Muscle of leg (tissue), 16 donors: ENCODE measurements at places on chromosomes 2 and 18. TPM values are rescaled to one million over a fixed set of nuclear protein-coding genes. Genes with fewer than 3 reads are reported as not detected.

GRCh38 chr2:120262761-120263428, 10.2 kb downstream of the RALB start:
- H3K4me1 ChIP-seq, result peaks cover 2% of the 10 kb centered on the region
- no peak for DNase-seq
- no peaks in the 10 kb centered on the region for H3K36me3 ChIP-seq
- H3K27me3 ChIP-seq, result no peaks in the 10 kb centered on the region
- H3K4me3 ChIP-seq, result no peak overlapping the region

DNA sequence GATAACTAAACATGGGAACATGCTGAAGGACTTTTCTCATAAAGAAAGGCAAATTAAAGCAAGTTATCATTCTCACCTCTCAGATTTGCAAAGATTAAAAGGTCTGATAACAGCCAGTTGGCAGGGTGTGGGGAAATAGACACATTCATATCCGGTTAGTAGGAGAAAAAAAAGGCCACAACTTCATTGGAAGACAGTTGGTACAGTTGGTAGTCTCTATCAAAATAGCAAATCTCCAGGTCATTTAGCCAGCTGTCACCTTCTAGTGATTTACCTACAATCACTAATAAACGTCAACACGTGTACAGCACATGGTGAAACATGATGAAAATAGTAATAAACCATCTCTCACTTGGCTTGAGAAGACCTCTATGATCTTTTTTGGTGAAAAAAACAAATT, 16.6 kb downstream of the INPP5D start:
- H3K4me1 ChIP-seq, result peaks cover 14% of the 10 kb centered on the region
- no peak overlapping the region for H3K4me3 ChIP-seq
- H3K36me3 ChIP-seq, result no peaks in the 10 kb centered on the region
- H3K27me3 ChIP-seq, result peaks cover 3% of the 10 kb centered on the region

GRCh38 chr18:8845506-8845905, 140.2 kb downstream of the MTCL1 start:
- no peaks in the 10 kb centered on the region for H3K36me3 ChIP-seq
- H3K4me1 ChIP-seq, result peaks cover 4% of the 10 kb centered on the region
- no peak overlapping the region for H3K4me3 ChIP-seq
- H3K27me3 ChIP-seq, result peaks cover 2% of the 10 kb centered on the region

DNA sequence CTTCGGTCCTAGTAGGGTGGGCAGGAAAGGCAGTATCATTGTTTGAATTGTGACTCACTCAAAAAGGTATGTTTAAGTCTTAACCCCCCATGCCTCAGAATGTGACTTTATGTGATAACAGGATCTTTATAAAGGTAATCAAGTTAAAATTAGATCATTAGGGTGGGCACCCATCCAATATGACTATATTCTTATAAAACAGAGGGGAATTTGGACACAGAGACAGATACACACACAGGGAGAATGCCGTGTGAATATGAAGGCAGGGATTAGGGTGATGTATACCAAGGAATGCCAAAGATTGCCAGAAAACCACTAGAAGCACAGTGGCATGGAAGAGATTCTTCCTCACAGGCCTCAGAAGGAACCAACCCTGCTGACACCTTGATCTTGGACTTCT, 281.8 kb downstream of the CLIP4 start:
- peaks cover 16% of the 10 kb centered on the region for H3K4me1 ChIP-seq
- DNase-seq, result no peak
- no peak overlapping the region for H3K27ac ChIP-seq
- H3K36me3 ChIP-seq, result no peaks in the 10 kb centered on the region
- no peaks in the 10 kb centered on the region for H3K27me3 ChIP-seq

DNA sequence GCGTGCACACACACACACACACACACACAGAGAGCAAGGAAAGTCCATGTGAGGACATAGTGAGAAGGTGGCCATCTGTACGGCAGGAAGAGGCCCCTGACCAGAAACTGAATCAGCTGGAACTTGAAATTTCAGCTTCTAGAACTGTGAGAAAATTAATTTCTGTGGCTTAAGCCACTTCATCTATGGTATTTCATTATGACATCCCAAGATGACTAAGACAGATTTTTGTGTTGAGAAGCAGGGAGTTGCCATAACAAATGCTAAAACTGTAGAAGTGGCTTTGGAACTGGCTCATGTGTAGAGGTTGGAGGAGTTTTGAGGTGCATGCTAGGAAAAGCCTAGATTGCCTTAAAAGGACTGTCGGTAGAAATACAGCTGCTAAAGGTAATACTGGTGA, 63.4 kb upstream of the ZBTB7C start:
- no peaks in the 10 kb centered on the region for H3K4me1 ChIP-seq
- no peak overlapping the region for H3K27ac ChIP-seq
- H3K27me3 ChIP-seq, result no peaks in the 10 kb centered on the region
- H3K4me3 ChIP-seq, result no peak overlapping the region
- no peaks in the 10 kb centered on the region for H3K36me3 ChIP-seq
- no peak for DNase-seq

DNA sequence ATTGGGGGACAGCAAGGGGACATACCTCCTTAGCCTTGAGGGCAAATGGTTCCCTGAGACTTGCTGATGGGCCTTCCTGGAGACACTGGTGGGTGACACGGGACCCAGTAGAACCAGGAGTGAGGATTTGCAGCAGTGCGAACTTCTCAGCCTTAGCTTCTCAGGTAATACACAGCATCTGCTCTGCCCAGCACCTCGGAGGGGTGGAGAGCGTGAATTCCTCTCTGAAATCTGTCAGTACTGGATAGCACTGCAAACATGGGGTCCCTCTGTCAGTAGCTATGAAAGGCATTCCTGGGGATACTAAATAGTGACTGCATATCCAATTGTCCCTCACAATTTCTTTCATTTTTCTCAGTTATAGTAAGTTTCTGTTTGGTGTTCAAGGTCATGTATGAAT, 151.7 kb downstream of the GBX2 start:
- no peaks in the 10 kb centered on the region for H3K27me3 ChIP-seq
- H3K4me3 ChIP-seq, result no peak overlapping the region
- H3K36me3 ChIP-seq, result peaks cover 14% of the 10 kb centered on the region

DNA sequence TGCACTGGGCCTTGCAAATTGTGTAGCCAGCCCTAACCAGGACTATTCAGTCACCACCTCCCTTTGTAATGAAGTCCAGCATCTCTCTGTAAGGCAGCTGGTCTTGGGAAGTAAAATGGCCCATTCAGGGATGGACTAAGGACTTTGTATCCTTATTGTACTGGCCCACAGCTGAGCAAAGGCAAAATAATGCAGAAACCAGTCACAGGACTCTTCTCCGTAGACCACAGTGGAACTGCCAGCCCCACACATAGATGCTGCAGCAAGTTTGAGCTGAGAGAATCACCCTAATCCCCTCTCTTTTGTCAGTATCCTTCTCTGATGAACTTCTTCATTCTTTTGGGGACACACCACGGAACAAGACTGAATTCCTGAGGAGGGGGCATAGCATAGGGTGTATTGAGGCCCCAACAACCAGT, 73.6 kb upstream of the RTN4 start:
- no peaks in the 10 kb centered on the region for H3K27me3 ChIP-seq
- no peak overlapping the region for H3K27ac ChIP-seq
- peaks cover 33% of the 10 kb centered on the region for H3K4me1 ChIP-seq

DNA sequence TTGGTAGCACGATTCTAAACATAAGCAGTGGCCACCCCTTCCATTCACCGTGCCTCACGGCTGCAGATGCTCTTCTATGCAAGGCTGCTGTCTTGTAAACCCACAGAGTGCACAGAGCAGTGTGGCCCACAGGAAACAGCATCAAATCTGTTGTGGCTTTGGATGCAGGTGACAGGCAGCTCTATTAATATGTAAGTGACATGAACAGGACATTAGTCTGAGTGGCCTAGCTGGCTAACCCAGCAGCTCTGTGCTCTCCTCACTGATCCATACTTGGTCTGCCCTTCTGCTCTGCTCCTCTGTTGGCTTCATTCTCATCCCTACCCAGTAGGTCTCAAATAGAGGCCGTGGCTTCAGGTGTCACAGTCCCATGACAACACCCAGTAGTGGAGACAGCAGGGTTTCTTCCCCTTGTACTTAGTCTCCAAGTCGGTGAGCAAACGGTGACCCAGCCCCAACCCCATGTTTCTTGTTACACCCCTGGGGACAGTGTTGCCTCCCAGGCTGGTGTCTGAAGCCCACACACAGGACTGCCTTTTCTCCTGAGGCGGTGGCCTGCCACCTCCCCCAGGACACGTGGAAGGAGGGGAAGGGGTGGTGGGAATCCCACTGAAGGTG, 5.8 kb downstream of the SH3RF3 start:
- no peak for DNase-seq
- peaks cover 25% of the 10 kb centered on the region for H3K27me3 ChIP-seq
- no peak overlapping the region for H3K27ac ChIP-seq
- no peaks in the 10 kb centered on the region for H3K36me3 ChIP-seq
- peaks cover 16% of the 10 kb centered on the region for H3K4me1 ChIP-seq
- H3K4me3 ChIP-seq, result no peak overlapping the region

- no peaks in the 10 kb centered on the region for H3K27me3 ChIP-seq
- H3K4me1 ChIP-seq, result no peaks in the 10 kb centered on the region
- no peaks in the 10 kb centered on the region for H3K36me3 ChIP-seq
Observed at GRCh38 chr2:122980671-122981070, 1044.4 kb upstream of the CNTNAP5 start.

- no peak overlapping the region for H3K27ac ChIP-seq
- no peaks in the 10 kb centered on the region for H3K27me3 ChIP-seq
- DNase-seq, result no peak
- H3K4me3 ChIP-seq, result no peak overlapping the region
Observed at GRCh38 chr2:54944724-54945326, 105.4 kb downstream of the RTN4 start.

- H3K27me3 ChIP-seq, result no peaks in the 10 kb centered on the region
- H3K27ac ChIP-seq, result peak overlapping the region; percentile 97
- peaks cover 22% of the 10 kb centered on the region for H3K4me1 ChIP-seq
Observed at GRCh38 chr18:55419947-55420664, 167.9 kb downstream of the TCF4 start.

- no peak overlapping the region for H3K27ac ChIP-seq
- no peak for DNase-seq
- no peaks in the 10 kb centered on the region for H3K4me1 ChIP-seq
- H3K27me3 ChIP-seq, result no peaks in the 10 kb centered on the region
- no peaks in the 10 kb centered on the region for H3K36me3 ChIP-seq
- H3K4me3 ChIP-seq, result no peak overlapping the region
Observed at GRCh38 chr2:62320657-62321357, 124.9 kb downstream of the B3GNT2 start.

DNA sequence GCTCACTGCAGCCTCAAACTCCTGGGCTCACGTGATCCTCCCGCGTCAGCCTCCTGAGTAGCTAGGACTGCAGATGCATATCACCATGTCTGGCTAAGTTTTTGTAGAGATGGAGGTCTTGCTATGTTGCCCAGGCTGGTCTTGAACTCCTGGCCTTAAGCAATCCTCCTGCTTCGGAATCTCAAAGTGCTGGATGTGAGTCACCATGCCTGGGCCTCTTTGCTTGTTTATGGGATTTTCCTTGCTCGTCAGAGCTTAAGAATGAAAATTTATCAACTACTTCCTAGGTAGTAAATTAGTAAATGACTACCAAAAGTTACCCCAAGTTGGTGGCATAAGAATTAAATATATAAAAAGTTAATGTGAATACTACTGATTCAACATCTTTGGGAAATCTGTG, 51.0 kb downstream of the ACTR3 start:
- no peaks in the 10 kb centered on the region for H3K27me3 ChIP-seq
- no peak for DNase-seq
- H3K36me3 ChIP-seq, result peaks cover 28% of the 10 kb centered on the region
- no peaks in the 10 kb centered on the region for H3K4me1 ChIP-seq

GRCh38 chr2:98598781-98599428, 9.4 kb downstream of the COA5 start:
- no peaks in the 10 kb centered on the region for H3K27me3 ChIP-seq
- H3K4me3 ChIP-seq, result no peak overlapping the region
- no peak for DNase-seq
- no peak overlapping the region for H3K27ac ChIP-seq

- H3K27ac ChIP-seq, result no peak overlapping the region
- H3K27me3 ChIP-seq, result peaks cover 3% of the 10 kb centered on the region
- H3K4me1 ChIP-seq, result no peaks in the 10 kb centered on the region
Observed at GRCh38 chr2:66327066-66327740, 107.7 kb upstream of the MEIS1 start.

- peak overlapping the region; percentile 68 for H3K27ac ChIP-seq
- no peak overlapping the region for H3K4me3 ChIP-seq
- H3K4me1 ChIP-seq, result peaks cover 7% of the 10 kb centered on the region
- H3K36me3 ChIP-seq, result no peaks in the 10 kb centered on the region
- peak; percentile 42 for DNase-seq
Observed at GRCh38 chr18:2971741-2972552, 41.0 kb downstream of the LPIN2 start.

GRCh38 chr2:168948621-168949212, 47.6 kb downstream of the G6PC2 start:
- no peaks in the 10 kb centered on the region for H3K4me1 ChIP-seq
- no peak for DNase-seq
- H3K4me3 ChIP-seq, result no peak overlapping the region
- no peaks in the 10 kb centered on the region for H3K36me3 ChIP-seq

- peak; percentile 7 for DNase-seq
- H3K4me3 ChIP-seq, result no peak overlapping the region
- no peaks in the 10 kb centered on the region for H3K36me3 ChIP-seq
- no peak overlapping the region for H3K27ac ChIP-seq
- no peaks in the 10 kb centered on the region for H3K27me3 ChIP-seq
Observed at GRCh38 chr2:101655702-101656422, 41.6 kb upstream of the MAP4K4 start.

DNA sequence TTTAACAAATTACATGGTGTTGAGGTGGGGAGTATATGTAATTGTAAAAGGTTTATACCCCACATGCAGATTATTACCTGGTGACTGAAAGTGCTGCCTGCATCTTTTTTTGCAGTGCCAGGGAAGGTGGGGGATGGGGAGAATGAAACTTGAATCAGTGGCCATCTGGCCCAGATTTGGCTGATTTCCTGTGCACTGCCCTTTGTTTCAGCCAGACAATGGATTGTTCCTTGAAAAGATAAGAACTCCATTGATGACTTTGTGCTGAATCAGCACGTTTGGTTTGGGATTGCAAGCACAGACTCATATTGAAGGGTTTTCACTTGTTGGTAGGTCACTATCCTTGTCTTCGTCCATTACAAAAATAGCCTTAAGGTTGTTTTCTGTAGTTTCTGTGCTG, 20.9 kb downstream of the GREB1L start:
- DNase-seq, result no peak
- H3K4me3 ChIP-seq, result no peak overlapping the region
- no peaks in the 10 kb centered on the region for H3K36me3 ChIP-seq
- no peaks in the 10 kb centered on the region for H3K4me1 ChIP-seq
- no peaks in the 10 kb centered on the region for H3K27me3 ChIP-seq

- no peak overlapping the region for H3K4me3 ChIP-seq
- no peaks in the 10 kb centered on the region for H3K27me3 ChIP-seq
- H3K4me1 ChIP-seq, result no peaks in the 10 kb centered on the region
- DNase-seq, result no peak
- no peak overlapping the region for H3K27ac ChIP-seq
- H3K36me3 ChIP-seq, result no peaks in the 10 kb centered on the region
Observed at GRCh38 chr2:176926453-176926852, 286.1 kb upstream of the HNRNPA3 start.

- peaks cover 62% of the 10 kb centered on the region for H3K4me1 ChIP-seq
- peak within 1 kb of the TSS; percentile 80 for H3K27ac ChIP-seq
- peak; percentile 93 for DNase-seq
Observed at GRCh38 chr2:19358242-19359020, at the start of gene OSR1. OSR1 (minus strand) TSS chr2:19358623; CDS start chr2:19353805, 4,818 bp downstream.

Gene MEIS1
- 11.4 TPM for polyA plus RNA-seq

Gene RTP5
- polyA plus RNA-seq, result 0.05 TPM

Gene ANKRD30B
- polyA plus RNA-seq, result 0.09 TPM

Gene ERBB4
- 5.5 TPM for polyA plus RNA-seq

Gene GAREM1
- polyA plus RNA-seq, result 7.5 TPM

Gene GALNT5
- polyA plus RNA-seq, result 1.5 TPM

Gene CCDC150
- 6.2 TPM for polyA plus RNA-seq
